NCI-H1417 treated with DMSO at 0.1 percent for 48 hours (cell line): ENCODE measurements at places on chromosomes 5 and 9.

GRCh38 chr5:7960142-7960541 lies 91.2 kb downstream of the MTRR start:
- no peak for DNase-seq

- peak; percentile 7 for DNase-seq
Measured at GRCh38 chr9:136172412-136173079, 32.4 kb downstream of the LHX3 start.

DNA sequence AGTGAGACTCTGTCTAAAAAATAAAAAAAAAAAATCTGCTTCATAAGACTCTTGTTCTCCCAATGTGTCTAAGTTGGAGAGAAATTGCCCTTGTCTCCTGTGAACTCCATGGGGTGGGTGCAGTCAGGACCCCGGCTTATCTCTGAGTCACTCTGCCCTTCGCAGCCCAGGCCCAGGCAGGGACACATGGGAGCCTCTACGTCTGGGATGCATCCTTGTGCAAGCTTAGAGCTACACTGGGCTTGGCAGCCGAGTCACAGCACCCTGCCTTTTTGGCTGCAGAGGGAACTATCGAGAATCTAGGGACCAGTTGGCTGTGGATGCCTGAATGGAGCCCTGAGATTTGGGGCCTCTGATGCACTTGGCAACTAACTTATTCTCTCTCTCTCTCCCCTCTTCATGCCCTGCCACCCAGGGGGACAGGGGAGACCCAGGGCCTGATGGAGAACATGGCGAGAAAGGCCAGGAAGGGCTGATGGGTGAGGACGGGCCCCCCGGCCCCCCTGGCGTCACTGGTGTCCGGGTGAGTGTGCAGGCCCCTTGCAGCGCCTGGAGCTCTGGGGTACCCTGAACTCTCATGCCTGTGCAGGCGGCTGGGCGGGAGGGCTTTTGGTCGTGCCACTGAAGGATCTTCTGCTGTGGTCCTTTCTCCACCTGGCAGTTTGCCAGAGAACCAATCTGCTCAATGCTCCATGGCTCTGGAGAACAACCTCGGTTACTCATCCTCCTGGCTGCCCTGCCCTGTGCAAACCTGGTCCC lies 47.5 kb upstream of the ORM1 start:
- DNase-seq, result no peak

GRCh38 chr5:18660511-18660910 lies 1026.3 kb downstream of the TAF11L14 start:
- no peak for DNase-seq

DNA sequence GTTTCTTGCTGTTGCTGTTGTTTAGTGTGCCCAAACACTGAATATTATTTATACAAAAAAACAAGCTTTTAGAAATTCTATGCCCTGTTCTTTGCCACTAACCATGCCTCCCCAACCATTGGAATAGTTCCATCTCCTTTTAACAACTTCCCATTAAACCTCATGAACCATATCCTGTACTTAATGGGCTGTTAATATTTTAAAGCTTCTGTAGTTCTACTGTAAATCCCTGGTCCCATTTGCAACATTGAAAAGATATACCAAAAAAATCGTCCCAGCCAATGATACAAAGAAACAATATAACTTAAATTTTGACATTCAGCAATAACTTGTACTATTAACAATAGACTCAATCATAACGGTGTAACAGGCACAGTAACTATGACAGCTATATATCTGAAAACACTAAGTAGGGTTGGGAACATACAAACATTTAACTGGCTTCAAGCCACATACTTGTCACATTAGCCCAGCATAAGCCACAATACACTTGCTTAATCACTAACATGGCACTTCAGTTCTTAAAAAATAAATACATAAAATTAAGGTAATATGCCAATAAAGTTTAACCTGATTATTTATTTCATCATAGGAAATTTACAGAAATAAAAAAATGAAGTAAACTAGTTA lies 86.1 kb downstream of the ADAMTS6 start:
- no peak for DNase-seq

DNA sequence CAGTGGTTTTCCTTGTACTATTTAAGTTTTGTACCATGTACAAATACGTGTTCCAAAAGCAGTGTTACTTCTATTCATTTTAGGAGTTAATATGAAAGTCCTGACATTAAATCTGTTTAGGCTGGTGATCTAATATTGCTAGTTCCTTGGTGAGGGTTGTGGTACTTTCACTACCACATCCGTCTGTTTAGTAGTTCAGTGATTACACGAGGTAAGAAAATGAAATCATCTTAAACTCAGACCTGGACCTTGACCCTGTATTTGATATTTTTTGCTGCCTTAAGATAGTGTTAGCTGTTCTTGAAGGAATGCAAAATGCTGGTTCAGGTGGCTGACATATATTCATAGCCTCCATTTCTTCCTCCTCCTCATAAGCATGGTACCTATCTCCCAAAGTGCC lies 50.3 kb downstream of the MTAP start:
- no peak for DNase-seq

DNA sequence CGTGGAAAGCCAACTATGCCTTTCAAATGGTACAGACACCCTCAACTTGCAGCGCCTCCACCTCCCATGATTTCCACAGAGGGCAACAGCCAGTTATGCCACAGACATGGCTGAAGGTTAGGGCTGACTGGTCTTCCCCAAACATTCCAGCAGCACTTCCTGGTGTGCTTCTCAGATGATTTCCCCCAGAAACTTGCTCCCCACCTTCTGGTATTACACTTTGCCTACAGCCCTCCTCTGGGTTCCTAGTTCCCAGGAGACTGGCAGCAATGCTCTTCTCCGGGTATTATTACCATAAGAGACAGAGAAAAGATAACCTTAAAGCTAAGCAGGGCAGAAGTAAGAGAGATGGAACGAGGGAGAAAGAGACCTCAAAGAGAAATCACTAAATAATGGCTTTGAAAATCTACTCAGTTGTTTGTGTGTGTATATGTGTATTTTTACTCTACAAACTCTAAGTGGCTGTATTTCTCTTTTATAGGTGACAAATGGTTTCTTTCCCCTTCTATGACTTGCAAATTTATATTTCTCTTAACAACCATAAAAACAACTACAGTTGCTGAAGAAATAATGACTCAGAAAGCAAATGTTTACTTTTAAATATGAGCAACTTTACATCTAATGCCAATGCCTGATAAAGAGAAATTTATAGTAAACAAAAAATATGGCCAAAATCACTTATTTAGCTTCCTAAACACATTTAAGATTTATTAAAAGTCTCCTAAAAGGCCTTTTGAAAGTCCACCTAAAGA lies 133.8 kb downstream of the PDE4D start:
- no peak for DNase-seq

DNA sequence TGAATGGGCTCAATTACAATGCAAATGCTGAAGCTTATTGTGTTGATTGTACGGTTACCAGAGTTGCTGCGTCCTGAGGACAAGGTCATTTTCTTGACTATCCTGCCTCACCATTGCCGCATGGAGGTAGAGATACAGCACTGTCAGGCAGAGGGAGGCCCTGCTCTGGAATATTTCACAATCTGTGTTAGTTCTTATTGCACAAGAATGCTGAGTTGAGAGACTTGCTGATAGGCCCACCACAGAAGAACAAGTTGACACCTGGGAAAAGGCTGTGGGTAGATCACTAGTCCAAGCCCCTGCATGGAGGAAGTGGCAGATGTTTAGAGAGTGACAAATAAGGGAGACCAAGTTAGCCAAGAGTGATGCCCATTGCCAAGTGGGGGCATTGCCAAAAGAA lies 344.5 kb upstream of the ITGA1 start:
- no peak for DNase-seq

GRCh38 chr5:117615226-117615625 lies 1040.6 kb upstream of the SEMA6A start:
- DNase-seq, result no peak

- peak; percentile 4 for DNase-seq
Measured at GRCh38 chr5:67246108-67246507, 49.5 kb upstream of the CD180 start.

DNA sequence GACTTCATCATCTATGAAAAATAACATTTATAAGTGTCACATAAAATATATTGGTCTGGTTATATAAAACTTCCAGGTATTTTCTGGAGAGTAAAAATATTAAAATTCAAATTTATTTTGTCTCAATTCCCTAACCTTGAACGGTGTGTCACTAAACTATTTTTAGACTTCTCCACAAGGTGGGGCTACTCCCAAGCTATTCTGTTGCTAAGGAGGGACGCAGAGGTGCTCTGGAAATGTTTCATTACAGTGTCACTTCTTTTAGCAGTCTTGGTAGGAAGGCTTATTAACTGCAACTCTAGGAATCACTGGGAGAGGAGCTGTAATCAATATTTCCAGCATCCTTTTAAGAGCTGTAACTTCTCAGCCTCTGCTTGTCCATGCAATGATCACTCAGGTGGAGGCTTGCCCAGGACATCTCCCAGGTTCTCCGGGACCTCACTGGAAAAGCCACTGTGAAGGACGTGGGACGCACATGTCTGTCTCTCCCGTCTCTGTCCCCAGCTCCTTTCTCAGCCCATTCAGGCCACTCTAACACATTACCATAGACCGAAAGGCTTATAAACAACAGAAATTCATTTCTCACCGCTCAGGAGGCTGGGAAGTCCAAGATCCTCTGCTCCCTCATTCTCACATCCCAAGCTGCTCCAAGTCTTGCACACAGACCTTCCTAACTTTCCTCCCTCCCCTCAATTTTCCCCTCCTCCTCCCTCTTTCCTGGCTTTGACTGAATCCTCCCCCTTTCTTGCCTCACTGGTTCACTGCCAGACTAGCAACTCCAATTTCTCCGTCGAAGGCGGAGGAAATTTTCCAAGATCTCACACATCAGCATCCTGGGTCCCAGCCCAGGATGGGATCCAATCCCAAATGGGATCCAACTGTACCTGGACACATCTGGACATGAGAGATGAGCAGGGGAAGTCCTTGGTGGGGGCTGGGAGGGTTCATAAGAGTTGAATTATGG lies 32.7 kb upstream of the DNAH5 start:
- DNase-seq, result no peak
